Natural killer cell treated with Interleukin-12 subunit alpha and Interleukin-12 subunit beta and Interleukin-15 and Interleukin-18, amount 100 ng/mL, for 72 hours (primary cell): ENCODE measurements at places on chromosomes 3 and 15. TPM values are rescaled to one million over a fixed set of nuclear protein-coding genes. Genes with fewer than 3 reads are reported as not detected.

Gene ADCY5
- not detected for total RNA-seq

Gene FOXB1
- not detected for total RNA-seq

Gene MCF2L2
- 3.3 TPM for total RNA-seq

Gene GORASP1
- total RNA-seq: 12.9 TPM

Gene CKMT1A
- total RNA-seq: not detected

Gene MOBP
- total RNA-seq: not detected

Gene CCDC191
- 3.0 TPM for total RNA-seq

Gene P2RY12
- total RNA-seq: not detected

Gene MASP1
- not detected for total RNA-seq

Gene REC114
- not detected for total RNA-seq

DNA sequence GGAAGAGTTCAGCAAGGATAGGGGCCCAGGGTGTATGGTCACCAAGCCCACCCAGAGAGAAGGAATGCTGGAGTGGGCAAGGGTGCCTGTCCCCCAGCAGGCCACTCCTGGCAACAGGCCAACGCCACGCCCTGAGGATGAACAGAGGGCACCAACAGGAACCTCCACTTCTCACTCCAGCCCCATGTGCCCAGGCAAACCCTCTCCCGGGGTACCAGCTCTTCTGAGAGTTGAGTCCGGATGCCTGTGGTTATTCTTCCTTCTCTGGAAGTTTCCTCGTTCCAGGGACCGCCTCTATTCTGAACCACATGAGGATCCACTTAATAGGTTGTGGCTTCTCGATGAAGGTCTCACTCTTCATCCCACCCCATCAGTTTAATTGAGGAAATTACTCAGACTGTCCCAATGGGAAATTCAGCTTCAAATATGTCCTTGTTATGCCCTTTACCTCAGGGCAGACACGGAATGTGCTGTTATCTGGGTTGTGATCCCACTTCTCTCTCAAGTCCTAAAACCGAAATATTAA, 114.3 kb downstream of the LIPC start:
- DNase-seq: no peak

DNA sequence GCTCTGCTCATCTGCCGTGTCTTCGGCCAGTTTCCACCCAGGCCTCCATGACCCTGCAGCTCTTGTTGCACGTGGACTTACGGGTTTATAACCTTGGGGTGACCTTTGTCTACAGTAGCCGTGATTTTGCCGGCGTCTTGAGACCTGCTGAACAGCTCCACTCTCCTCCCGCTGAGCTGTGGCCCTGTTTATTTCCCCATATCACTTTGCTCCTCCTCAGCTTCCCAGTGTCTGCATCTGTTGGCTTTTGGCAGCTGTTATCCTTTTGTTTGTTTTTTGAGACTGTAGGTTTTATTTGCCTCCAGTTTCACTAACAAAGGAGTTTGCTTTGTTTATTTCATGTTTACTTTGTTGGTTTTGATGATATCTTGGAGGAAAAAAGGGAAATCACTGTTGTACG, 29.3 kb upstream of the SLC28A1 start:
- no peak for DNase-seq

DNA sequence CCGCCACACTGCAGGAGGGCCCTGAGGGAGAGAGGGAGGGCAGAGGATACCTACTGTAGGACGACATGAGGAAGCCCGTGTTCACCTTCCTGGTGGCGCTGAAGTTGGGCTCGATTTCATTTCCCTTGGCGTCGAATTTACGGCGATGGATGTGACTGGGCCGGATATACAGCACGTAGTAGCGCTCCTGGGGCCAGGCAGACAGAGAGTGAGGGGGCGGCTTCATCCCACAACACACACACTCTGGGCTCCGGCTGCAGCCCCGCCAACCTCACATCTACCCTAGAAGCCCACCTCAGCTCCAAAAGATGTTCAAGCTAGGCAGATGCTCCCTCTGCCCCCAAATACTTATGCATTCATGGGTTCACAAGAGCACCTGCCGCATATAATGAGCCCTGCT, 4.5 kb downstream of the ARPIN start:
- DNase-seq: no peak

GRCh38 chr3:64244011-64244942, 19.0 kb upstream of the PRICKLE2 start:
- no peak for DNase-seq

DNA sequence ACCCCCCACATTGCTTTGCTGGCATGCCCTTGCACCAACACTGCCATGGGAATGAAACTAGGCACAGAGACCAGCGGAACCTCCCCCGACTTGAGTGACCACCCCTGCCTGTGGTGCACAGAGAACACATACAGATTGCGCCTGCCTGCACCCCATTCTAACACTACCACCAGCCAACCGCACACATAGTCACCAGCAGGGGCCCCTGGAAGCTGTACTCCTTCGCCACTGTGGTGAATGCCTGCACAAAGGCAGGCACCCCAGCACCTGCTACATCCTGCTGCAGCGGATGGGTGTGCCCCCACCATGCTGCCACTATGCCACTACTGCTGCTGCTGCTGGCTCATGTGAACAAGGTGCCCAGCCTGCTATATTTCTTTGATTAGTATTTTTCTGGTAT, 27.4 kb upstream of the DNAAF4 start:
- DNase-seq: no peak

DNA sequence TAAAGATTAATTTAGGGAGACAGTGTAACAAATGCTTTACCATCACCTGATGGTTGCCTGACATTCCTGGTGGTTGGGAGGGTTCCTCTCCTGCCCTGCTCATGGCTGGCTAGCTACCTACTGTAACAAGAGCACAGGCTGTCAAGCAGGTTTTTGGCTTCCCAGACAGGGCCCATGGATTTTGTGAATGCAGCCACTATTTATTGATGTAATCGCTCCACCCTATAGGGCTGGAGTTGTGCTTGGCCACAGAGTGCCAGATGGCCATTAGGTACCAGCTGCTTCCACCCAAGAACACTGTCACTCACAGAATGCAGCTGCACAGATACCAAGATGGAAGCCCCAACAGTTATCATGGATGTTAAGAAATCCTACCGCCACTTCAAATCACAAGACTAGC, 31.0 kb upstream of the KLHL25 start:
- DNase-seq: no peak

- no peak for DNase-seq
Observed at GRCh38 chr15:67296684-67297083, 42.1 kb downstream of the IQCH start.

DNA sequence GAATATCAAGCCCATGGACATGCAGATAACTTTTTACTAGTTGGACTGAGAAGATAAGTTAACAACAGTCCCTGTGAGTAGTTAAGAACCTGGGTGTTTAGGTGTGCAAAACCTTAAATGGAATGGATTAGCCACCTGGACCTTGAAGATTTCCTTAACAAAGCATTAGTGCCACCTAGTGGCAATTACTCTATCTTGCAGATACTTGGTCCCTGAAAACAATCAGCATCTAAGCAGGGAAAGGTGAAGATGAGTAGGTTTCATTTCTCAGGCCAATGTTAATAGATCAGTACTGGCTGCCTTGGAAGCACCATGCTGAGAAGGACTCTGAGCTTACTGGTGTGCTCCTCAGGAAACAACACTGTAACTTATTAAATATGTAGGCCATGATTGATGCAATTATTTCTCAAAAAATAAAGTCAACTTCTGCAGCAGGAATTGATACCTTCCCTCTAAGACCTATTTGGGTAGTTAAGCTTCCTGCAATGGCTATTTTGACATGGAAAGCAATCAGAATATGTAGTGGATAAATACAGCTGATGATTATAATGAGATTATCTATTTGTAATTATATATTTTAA, 329.4 kb downstream of the TBC1D5 start:
- no peak for DNase-seq

GRCh38 chr3:11643201-11643603, 513 bp downstream of the VGLL4 start:
- DNase-seq: no peak

DNA sequence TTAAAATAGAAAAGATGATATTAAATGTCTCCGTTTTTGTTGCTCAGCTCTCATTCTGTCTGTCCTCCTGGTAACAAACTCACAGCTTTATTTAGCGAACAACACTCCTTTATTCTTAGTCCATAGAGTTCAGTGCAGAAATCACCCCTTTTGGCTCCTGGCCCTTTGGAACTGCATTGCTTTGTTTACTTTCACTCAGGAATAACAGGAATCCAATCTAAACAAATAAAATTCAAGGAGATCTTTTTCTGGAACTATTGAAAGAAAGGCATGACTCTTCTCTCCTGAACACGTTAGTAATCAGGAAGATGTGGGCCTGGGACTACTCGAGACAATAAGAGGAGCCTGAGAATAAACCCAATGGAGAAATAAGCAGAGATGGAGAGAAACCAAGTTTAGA, 409.2 kb downstream of the DIPK2A start:
- no peak for DNase-seq

- DNase-seq: no peak
Observed at GRCh38 chr3:14143271-14144225, 18.7 kb downstream of the TMEM43 start.

DNA sequence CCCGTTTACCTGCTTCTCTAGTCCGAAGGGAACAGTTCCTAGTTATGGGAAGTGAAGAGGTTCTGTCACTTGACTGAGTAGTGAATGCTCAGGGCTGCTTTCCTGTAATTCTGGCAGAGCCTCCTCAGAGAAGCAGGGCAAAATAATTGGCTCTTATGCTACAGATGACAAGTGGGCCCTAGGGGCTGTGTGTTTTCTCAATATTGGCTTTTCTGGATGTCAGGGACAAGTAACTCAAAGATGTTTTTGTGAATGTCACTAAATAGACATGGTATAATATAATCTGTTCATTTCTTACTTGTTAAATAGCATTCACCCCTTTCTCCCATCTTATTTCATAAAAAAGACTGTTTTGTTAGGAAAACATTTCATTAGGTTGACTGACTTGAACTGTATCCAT, 40.1 kb downstream of the SGO1 start:
- DNase-seq: no peak
